ENCODE measurements at places on chromosomes 3 and 15.
A peak's percentile ranks its signal among the peaks of the same experiment; 100 is the strongest.

GRCh38 chr3:9196020-9196419 lies 53.4 kb downstream of the SRGAP3 start:
- no peak for DNase-seq

GRCh38 chr15:64070965-64071851 lies 22.4 kb downstream of the CIAO2A start:
- no peak for DNase-seq

DNA sequence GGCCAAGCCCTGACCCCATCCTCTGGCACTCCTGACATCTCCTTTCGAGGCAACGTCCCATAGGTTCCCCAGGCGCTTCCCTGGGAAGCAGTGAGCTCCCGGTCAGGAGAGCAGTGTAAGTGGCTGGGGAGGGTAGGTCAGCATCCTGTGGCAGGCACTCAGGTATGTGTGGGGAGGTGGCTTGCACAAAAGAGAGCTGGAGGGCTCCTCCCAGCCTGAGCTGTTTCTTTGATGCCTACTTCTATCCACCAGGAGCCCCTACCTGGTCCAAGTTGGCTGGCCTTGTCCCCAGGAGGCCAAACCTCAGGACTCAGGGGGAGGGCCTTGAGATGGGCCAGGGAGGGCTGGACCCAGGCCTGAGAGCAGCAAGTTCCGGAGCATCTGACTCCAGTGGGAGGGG lies 31.7 kb upstream of the LINGO1 start:
- no peak for DNase-seq

DNA sequence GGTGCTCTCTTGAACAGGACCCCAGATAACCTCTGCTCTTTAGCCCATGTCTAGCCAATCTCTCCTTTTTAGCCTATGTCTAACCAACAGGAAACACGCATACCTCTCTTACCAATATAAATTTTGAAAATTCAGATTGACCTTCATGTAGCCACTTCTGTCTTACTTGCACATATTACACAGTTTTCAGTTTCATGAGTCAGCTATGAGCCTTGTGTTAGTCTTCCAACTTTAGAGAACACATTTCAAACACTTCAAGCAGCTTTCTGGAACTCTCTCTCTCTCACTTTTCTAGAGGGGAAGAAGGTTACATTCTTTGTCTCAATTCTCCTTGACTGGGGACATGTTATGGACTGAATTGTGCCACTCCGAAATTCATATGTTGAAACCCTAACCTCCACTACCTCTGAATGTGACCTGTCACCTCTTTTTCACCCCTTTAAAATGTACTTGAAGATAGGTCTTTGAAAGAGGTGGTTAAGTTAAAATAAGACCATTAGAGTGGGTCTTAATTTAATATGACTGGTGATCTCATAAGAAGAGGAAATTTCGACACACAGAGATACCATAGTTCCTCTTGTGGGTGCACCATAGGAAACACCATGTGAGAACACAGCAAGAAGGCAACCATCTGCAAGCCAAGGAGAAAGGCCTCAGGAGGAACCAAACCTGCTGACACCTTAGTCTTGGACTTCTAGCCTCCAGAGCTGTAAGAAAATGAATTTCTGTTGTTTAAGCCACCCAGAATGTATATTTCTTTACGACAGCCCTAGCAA lies 480.3 kb upstream of the ALCAM start:
- no peak for DNase-seq

DNA sequence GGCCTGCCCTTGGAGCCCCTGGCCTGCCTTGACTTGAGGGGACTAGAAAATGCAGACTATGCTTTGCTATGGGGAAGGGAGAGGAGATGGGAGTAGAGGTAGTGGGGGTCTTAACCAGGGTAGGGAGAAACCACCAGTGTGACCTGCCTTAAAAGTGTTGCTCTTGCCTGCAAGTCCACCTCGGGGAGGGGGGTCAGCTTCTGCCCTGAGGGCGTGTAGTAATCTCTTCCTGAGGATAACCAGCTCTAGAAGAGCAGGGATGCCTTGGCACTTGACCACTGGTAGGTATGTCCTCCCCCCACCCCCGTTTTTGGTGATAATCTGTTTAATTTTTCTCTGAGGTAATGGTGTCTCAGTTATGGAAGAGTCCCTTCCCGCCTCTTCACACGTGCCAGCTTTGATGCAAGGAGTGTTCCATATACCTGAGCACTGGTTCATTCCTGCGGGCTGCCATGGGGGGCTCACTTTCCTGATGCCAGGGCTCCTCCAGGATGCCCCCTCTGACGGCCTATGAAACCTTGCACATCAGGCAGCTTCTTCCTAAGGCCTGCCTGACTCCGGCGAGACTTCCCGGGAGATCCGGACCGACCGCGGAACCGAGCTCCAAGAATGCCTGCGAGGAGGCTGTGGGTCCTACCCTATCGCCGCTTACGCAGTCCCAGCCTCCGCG lies 780 bp upstream of the P4HTM start:
- no peak for DNase-seq

- no peak for DNase-seq
These were observed 21.2 kb downstream of the NR1D2 start for GRCh38 chr3:23966328-23966727.

GRCh38 chr3:19543212-19543841 lies 390.7 kb downstream of the EFHB start:
- peak; percentile 15 for DNase-seq

DNA sequence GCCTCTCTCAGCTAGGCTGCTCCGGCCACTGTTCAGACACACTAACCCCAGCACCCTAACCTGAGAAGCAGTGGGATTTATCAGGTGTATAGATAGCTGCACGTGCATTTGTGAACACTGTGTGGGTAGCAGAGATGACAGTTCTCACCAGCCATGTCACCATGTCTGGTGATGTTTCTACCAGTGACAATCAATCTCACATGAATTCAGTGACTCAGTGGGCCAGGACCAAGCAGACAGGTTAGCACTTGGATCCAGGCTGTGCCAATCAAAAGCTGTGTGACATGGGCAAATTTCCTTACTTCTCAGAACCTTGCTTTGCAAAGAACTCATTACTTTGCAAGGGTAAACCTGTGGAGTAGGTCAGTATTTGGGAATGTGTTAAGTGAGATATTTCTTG lies 65.3 kb upstream of the GATM start:
- DNase-seq, result no peak

GRCh38 chr3:107308716-107309115 lies 68.5 kb upstream of the CCDC54 start:
- DNase-seq, result no peak
